ENCODE measurements at places on chromosomes 1 and 21.

DNA sequence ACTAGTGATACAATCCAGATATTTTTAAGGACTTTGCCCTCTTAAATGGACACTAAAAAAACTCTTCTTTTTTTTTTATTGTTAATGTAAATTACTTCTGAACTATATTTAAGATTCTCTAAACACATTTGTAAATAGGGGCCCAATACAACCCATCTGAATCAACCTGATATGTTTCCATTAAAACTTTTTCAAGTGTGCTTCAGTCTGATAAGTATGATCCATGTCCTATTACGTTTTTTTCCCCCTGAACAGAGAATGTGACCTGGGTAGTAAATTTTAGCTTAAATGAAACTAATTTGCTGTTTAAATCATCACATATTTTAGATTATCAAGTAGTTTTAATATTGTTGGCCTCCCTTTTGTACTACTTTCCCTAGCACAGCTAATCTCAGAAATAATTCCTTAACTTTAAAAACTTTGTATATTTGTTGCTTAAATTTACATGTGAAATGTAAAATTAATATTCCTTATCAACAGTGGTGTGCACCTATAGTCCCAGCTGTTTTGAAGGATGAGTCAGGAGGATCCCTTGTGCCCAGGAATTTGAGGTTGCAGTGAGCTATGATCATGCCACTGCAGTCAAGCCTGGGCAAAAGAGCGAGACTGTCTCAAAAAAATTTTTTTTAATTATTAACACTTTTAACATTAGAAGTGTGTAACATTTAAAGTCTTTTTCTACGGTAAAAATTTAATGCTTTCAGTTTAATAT, 3.0 kb upstream of the PKN2 start:
- DNase-seq, result no peak

DNA sequence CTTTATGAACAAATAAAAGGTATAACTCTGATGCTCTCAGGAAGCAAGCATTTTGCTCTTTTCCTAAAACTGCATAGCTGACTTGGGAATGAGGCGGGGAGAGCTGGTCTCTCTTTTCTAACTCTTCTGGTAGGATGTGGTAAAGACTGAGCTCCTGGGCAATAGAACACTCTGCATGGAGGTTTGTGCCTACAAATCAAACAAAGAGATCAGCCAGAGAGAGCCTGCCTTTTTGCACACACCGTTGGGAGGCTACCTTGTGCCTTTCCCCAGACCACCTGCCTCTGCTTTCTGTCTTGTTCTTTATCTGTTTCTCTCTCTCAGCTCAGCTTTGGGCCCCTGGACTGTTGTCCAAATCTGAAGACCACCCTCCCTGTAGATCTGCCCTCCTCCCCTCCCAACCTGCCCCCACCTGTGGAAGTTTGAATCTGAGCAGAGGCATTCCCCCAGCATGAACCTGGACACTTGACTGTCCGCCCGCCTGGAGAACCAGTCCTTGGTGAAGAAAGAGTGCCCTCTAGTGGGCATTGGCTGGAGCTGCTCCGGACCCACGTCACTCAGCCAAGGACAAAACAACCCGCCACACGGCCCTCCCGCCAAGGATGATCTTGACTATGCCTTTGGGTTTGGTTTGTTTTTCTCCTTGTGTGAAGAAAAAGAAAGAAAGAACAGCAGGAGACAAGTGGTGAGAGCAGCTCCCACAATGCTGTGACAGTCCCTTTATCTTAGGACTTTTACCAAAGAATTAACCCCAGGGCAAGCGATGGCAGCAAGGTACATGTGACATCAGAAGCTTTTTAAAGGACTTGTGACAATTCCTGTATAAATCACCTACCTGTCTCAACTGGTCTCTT, 228.2 kb downstream of the PBX1 start:
- peak; percentile 88 for DNase-seq

DNA sequence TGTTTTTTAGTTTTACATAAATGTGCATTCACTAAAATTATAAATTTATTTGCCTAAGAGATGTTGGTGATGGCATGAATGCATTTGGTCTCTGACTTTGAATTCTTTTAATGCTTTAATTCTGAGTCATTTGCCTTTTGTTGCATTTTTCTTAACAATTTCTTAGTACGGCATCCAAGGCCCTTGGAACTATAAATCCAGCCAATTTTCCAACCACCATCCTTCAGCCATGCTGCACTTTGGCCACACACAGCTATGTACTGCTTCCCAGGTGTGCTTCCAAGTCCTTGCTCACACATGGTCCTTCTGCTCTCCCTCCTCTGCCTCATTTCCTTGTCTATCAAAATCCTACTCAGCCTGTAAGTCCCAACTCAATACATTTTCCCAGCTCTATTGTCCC, 161.0 kb downstream of the DHRS3 start:
- DNase-seq, result peak; percentile 63

GRCh38 chr1:167081594-167082156, 8.5 kb downstream of the GPA33 start:
- DNase-seq, result no peak

DNA sequence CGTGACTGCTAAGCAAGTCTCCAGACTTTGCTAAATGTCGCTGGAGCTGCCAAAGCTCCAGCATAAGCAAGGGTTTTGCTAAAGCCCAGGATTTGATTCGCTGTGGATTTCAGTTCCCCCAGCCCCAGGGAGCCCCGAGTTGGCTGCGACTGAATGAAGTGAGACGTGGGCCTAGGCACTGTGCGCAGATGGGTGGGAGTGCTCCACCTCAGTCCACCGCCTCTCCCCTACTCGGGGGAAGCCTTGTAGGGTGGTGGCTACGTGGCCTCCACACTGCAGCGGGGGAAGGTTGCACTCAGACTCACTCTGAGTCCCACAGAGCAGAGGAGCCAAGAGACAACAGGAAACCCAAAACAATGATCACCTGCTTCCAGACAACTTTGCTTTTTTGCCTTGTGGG, 397.8 kb upstream of the VAMP3 start:
- no peak for DNase-seq

GRCh38 chr1:169043823-169044222, 62.7 kb upstream of the ATP1B1 start:
- DNase-seq, result no peak

DNA sequence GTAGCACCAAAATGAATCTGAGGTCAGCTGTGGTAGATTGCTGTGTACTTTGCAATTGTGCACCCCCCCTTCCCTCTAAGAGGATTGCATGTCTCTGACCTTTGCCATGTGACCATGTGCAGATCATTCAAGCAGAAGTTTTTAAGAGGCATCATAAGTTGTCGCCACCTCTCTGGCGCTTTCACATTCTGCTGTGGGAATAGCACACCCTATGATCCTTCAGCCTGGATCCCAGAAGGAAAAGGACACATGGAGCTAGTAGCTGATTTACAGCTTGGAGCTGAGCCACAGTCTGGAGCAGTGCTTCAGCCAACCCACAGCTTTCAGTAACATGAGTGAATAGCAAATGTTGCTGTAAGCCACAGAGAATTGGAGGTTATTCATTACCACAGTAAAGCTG, 158.5 kb downstream of the TSEN15 start:
- no peak for DNase-seq

- DNase-seq, result no peak
Measured at GRCh38 chr1:181353526-181353925, 129.8 kb upstream of the CACNA1E start.

DNA sequence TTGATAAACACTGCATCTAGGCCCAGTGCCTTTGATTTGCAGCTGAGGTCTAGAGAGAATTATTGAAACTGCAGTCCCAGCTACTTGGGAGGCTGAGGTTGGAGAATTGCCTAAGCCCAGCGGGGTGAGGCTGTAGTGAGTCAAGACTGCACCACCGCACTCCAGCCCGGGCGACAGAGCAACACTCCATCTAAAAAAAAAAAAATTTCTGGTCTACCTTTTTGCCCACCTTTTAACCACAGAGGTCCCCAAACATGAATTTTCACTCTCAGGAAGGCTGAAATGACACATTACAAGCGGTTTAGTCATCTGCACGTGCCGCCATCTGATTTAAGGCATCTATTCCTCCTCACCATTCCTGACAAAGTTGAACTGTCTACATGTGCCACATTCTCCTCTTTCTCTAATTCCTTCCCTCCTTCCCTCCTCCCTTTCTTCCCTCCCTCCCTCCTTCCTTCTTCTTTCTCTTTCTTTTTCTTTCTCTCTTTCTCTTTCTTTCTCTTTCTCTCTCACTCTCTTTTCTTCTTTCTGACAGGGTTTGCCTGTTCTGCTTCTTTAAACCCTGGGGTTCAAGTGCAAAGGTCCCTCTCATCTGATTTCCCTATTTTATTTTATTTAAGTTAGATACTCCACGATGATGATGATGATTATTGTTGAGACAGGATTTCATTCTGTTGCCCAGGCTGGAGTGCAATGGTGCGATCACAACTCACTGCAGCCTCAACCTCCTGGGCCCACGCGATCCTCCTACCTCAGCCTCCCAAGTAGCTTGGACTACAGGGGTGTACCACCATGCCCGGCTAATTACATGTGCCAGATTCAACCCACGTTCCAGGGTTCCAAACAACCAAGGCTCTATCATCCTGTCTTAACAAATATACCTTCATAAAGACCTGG, 3.0 kb upstream of the SOD1 start:
- no peak for DNase-seq

- no peak for DNase-seq
Measured at GRCh38 chr1:1775327-1776226, 2.7 kb downstream of the NADK start.

- DNase-seq, result no peak
Measured at GRCh38 chr1:15696956-15697521, 12.9 kb downstream of the PLEKHM2 start.

DNA sequence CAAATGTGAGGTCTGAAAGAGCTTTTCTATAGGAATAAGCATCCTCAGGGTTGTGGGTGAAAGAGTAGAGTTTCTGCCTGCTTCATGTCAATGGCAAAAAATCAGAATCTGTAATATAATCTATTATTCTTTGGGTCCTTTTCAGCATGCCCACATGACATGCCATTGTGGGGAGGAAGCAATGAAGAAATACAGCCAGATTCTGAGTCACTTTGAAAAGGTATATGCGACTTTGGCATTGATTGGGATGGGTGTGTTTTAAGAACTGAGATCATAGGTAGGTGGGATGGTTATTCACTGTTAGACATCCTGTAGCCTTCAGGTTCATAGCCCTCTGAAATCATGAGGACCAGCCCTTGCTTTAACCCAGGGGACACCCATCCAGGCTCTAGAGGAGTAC, 1.8 kb downstream of the IL20 start:
- no peak for DNase-seq

DNA sequence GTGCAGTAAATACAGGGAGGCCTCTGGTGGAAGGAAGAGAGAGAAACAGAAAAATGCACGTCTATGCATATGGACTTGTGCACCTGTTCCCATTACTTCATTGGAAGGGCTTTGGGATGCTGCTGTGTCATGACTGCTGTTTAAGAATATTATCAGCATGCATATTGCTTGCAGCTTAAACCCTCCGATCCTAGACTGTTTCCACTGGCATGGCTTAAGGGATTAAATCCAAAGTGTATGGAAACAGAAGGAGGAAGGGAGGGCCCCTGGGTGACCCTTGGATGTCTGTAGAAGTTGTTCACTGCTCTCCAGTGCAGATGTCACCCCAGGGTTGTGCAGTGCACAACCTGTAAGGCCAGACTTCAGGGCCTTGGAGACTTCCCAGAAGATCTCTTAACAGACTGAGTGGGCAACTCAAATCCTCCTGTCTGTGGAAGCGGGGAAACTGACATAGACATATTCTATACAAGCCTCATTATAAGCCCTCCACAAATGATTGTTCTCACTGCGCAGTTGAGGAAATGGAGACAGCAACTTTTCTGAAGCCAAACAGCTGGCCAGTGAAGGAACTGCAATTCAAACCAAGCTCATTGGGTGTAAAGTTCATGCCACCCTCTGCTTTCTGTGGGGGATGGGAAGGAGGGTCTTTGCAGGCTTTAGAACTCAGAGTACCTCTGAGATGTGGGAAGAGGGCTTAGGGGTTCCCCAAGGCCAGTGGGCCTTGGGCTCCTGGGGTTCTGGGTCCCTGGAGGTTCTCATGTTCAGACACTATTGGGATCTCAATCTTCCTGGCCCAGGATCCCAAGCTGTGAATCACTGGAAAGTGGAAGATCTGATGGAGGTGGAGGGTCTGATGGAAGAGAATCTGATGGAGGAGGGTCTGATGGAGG, 73.8 kb downstream of the UMODL1 start:
- DNase-seq, result no peak

- no peak for DNase-seq
Measured at GRCh38 chr1:79431340-79431739, 424.8 kb upstream of the ADGRL4 start.

GRCh38 chr1:222097588-222097987, 355.7 kb upstream of the DUSP10 start:
- no peak for DNase-seq

GRCh38 chr1:215082532-215083382, at the start of gene KCNK2:
Gene KCNK2, plus strand, starts transcription at chr1:215082737. Its CDS starts 649 bp downstream, at chr1:215083386.
- no peak for DNase-seq

GRCh38 chr1:83693427-83694126, 305.4 kb downstream of the TTLL7 start:
- no peak for DNase-seq

- DNase-seq, result no peak
Measured at GRCh38 chr1:230836347-230836746, 32.0 kb downstream of the C1orf198 start.

- DNase-seq, result no peak
Measured at GRCh38 chr1:205480349-205480985, 24.0 kb upstream of the CDK18 start.

GRCh38 chr1:198959032-198959431, 320.2 kb downstream of the PTPRC start:
- DNase-seq, result no peak

GRCh38 chr1:57463343-57463742, 39.5 kb upstream of the DAB1 start:
- no peak for DNase-seq

- peak; percentile 22 for DNase-seq
Measured at GRCh38 chr1:153362187-153362775, 4.6 kb downstream of the S100A9 start.

GRCh38 chr1:63966016-63966415, 192.2 kb downstream of the ROR1 start:
- DNase-seq, result no peak

GRCh38 chr1:206703661-206704060, 19.0 kb downstream of the MAPKAPK2 start:
- DNase-seq, result no peak

- DNase-seq, result no peak
Measured at GRCh38 chr1:211932231-211932932, 101.8 kb upstream of the LPGAT1 start.

- DNase-seq, result no peak
Measured at GRCh38 chr1:73097917-73098316, 815.6 kb upstream of the NEGR1 start.

GRCh38 chr1:64691626-64692025, 53.2 kb upstream of the RAVER2 start:
- no peak for DNase-seq

GRCh38 chr1:29828526-29829447, 592.5 kb downstream of the PTPRU start:
- DNase-seq, result peak; percentile 55

DNA sequence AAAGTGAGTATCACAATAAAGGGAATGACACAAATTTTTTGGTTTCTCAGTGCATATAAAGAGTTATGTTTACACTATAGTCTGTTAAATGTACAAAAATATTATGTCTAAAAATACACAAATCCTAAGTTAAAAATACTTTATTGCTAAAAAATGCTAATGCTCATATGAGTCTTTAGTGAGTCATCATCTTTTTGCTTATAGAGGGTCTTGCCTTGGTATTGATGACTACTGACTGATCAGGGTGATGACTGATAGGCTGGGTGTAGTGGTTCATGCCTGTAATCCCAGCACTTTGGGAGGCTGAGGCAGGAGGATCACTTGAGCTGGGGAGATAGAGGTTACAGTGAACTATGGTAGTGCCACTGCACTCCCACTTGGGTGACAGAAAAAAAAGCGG, 12.9 kb upstream of the NUF2 start:
- no peak for DNase-seq

GRCh38 chr1:54835131-54835898, 34.2 kb upstream of the TTC22 start:
- DNase-seq, result no peak

Measured in ascending aorta (tissue), 2 donors.